ENCODE measurements at places on chromosomes 6 and 20.

- DNase-seq, result peak; percentile 56
Observed at GRCh38 chr6:18269253-18269652, 4.9 kb upstream of the DEK start.

- DNase-seq, result peak; percentile 66
Observed at GRCh38 chr6:10837622-10837994, 731 bp downstream of the MAK start.

DNA sequence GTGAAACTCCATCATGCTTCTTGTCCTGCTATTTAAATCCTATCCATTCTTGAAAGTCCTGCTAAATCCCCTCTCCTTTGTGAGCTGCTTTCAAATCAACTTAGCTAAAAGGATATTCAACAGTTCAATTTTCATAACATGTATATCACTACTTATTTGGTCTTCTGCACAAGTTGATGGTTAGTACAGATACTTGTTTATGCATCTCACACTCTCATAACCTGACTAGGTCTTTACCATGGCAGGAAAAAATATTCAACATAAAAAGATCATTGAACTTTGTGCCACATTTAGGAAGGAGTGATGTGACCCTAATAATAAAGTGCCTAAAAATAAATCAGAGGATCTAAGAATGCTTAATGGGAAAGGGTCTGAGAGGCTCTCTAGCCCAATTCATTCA, 148.2 kb downstream of the RALGAPA2 start:
- no peak for DNase-seq

GRCh38 chr6:30102414-30102969, 10.4 kb downstream of the TRIM31 start:
- DNase-seq, result no peak

GRCh38 chr20:35600993-35601973, 14.3 kb upstream of the SPAG4 start:
- DNase-seq, result peak; percentile 75

DNA sequence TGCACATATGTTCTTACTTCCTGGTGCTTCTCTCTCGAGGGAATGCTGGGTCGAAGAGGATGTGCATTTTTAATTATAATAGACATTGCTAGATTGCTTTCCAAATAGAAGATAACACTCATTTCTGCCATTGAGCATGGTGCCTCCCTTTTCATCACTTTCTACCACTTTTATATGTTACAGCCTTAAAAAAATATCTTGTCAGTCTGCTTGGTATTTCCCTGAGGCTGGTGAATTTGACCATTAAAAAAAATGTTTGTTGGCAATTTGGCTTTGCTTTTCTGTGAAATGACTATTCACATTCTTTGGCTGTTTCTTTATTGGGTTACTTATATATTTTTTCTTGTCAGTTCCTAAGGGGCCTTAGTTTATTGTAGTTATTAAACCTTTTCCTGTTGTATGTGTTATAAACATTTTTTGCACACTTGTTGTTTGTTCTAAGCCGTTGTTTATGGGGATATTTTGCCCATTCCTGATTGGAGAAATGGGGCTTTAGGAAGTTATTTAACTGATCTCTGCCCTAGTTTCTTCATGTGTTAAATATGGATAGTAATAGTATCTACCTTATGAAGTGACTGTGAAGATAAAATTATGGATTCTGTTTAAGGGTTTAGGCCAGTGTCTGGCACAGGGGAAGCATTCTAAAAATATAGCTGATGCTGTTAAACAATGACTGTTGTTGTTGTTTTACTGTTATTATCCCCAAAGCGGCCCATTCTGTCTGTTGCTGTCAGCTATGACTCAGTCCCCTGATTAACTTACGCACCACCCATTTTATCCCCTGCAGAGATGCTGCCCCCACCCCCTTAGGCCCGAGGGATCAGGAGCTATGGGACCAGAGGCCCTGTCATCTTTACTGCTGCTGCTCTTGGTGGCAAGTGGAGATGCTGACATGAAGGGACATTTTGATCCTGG, 3.8 kb downstream of the DDR1 start:
- no peak for DNase-seq

DNA sequence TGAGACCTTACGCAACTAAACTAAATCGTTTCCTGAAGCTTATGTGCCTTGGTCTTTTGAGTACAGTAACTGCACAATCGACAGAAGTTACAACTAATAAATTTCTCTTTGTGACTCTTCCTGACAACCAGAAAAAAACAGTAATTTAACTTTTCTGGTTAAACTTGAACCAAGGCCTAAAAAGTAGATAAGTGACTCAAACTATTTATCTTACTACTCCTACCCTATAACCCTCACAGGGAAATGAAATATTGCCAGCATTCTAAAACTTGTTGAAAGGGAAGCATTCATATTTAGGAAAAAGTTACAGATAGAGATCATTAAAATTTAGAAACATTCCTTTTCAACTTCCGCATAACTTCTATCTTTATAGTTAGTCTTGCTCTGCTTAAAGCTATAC, 1034.4 kb downstream of the EYS start:
- DNase-seq, result no peak

- DNase-seq, result no peak
Observed at GRCh38 chr6:98836025-98836961, 1.9 kb downstream of the POU3F2 start.

All from hematopoietic multipotent progenitor cell treated with erythropoietin and hydrocortisone succinate and interleukin-3 and kit ligand, for 8 days (in vitro differentiated cells).